ENCODE measurements at places on chromosomes 2 and 18.

DNA sequence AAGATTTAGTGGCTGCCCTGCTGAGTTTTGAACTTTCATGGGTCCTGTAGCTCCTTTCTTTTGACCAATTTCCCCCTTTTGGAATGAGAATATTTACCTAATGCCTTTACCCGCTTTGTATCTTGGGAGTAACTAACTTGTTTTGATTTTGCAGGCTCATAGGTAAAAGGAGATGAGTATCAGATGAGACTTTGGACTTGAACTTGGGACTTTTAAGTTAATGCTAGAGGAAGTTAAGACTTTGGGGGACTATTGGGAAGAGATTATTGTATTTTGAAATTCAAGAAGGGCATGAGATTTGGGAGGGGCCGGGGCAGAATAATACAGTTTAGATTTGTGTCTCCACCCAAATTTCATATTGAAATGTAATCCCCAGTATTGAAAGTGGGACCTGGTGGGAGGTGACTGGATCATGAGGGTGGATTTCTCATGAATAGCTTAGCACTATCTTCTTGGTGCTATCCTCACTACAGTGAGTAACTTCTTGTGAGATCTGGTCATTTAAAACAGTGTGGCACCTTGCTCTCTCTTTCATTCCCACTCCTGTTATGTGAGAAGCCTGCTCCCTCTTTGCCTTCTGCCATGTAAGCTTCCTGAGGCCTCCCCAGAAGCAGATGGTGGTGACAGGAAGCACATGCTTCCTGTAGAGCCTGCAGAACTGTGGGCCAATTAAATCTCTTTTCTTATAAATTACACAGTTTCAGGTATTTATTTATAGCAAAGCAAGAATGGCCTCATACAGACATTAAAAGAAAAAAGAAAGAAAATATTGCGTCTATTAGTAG is 6.1 kb downstream of the ADI1 start:
- no peak for DNase-seq

DNA sequence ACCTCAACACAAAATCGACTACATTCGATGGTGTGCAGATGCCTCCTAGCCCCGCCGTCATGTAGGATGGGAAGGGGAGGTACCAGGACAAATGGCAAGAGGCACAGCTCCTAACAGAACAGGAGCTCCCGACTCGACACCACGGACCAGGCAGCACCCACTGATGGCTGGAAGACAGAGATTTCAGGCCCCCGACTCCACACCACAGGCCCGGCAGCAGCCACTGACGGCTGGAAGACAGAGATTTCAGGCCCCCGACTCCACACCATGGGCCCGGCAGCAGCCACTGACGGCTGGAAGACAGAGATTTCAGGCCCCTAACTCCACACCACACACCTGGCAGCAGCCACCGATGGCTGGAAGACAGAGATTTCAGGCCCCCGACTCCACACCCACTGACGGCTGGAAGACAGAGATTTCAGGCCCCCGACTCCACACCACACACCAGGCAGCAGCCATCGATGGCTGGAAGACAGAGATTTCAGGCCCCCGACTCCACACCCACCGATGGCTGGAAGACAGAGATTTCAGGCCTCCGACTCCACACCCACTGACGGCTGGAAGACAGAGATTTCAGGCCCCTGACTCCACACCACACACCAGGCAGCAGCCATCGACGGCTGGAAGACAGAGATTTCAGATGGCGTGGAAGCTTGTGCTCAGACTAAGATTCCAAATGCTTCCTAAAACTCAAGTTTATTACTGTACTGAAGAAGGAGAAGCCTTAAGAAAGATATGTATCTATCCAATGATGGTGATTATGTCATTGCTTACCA is 135.5 kb downstream of the EIPR1 start:
- DNase-seq: no peak

DNA sequence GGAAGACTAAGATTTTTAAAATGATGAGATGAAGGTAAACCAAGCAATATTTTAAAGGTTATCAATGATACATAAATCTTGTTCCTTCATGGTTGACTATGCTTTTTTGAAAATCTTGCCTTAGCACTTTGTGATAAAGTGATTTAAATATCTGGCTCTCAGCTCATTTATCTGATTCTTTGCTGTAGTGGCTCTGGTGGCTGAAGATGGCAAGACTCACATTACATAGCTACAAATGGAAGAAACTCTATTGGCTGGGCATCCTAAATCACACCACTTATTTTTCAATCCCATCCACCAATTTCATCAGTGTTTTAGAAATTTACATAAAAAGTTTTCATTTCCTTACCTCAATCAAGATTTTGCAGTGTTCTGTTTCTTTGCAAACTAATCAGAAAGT is 16.6 kb upstream of the APCDD1 start:
- DNase-seq: no peak

GRCh38 chr2:199163613-199164458 is 293.9 kb downstream of the SATB2 start:
- no peak for DNase-seq

DNA sequence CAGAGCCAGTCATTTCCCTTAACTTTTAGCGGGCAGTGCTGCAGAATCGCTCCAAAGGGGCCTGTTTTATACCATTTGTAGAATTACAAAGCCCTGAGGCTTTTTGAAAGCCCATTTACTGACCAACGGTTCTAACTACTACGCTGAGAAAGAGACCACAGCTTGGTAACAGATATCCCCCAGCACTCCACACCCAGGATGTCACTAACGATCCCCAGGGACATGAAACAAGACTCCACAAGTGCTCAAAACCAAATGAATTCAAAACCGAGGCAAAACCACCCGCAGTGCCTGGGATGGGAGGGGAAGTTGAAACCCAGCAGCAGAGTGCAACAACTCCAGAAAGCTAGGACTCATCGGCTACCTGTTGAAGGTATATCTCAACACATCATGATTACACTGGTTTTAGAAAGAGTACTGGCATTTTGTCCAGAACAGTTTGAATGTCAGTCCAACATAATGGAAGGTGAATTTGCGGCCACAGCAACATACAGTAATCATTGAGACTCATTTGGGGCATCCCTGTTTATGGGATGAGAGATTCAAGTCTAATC is 33.6 kb upstream of the LRP2 start:
- DNase-seq: no peak

- DNase-seq: no peak
Measured at GRCh38 chr2:217260441-217261115, 400.7 kb upstream of the TNP1 start.

DNA sequence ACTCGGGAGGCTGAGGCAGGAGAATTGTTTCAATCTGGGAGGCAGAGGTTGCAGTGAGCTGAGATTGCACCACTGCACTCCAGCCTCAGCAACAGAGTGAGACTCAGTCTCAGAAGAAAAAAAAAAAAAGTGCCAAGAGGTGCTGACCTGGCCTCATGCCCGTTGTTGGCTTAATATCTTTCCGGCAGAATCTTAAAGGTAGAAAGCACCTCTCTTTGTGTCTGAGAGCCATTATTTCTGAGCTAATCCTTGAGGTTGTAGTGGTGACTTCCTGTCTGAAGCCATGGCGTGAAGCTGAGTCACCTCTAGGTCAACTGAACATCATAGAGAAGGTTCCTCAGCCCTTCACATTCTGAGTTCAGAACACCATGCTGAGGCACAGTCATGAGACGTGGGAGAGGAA is 60.4 kb downstream of the WDSUB1 start:
- DNase-seq: peak; percentile 36

- DNase-seq: no peak
Measured at GRCh38 chr2:129862668-129863067, 116.8 kb upstream of the RAB6C start.

- no peak for DNase-seq
Measured at GRCh38 chr18:57929922-57930321, 114.1 kb upstream of the NEDD4L start.

GRCh38 chr2:5353565-5353964 is 338.6 kb upstream of the SOX11 start:
- DNase-seq: no peak

DNA sequence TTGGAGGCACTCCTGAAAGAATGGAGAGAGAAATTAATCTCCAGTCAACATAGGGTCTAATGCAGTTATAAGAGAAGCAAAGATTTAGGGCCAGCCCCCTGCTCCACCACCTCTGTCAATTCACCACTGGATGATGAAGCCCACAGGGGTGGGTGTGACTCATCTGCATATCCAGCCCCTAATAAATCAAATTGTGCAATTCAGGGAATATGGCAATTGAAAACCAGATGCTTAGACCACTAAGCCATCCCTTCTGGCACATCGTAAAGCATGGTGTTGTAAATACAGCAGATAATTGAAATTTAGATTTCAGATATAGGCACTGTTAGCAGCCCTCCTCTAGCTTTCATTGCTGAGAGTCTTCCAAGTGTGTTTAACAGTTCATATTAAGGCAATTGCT is 541.4 kb downstream of the PARD3B start:
- DNase-seq: no peak

DNA sequence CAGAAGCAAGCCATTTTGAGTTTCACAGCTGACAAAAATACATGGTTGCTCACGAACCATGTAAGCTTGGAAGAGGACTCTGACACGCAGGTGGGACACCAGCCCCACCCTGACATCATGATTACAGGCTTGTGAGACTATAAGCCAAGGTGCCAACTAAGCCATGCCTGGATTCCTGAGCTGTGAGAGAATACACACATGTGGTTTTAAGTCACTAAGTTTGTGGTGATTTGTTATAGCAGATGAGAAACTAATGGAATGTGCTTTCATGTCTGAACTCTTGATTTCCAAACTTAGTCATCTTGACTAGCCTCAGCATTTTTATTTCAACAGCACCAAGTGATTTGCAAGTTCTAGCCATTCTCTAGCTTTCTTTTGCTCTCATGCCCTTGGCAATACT is 676.1 kb upstream of the CELF4 start:
- DNase-seq: no peak

- DNase-seq: no peak
Measured at GRCh38 chr2:16183345-16183744, 243.0 kb downstream of the MYCN start.

DNA sequence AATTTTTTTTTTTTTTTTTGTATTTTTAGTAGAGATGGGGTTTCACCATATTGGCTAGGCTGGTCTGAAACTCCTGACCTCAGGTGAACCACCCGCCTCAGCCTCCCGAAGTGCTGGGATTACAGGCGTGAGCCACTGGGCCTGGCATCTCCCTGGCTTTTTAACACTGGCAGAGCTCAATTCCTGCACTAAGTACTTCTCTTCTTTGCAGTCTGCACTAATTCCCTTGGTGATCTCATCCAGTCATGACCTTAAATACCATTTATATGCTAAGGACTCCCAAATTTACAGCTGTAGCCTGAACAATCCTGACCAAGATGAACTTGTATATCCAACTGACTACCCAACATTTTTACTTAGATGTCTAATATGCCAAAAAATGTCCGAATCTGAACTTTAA is 10.2 kb downstream of the PREPL start:
- DNase-seq: no peak

DNA sequence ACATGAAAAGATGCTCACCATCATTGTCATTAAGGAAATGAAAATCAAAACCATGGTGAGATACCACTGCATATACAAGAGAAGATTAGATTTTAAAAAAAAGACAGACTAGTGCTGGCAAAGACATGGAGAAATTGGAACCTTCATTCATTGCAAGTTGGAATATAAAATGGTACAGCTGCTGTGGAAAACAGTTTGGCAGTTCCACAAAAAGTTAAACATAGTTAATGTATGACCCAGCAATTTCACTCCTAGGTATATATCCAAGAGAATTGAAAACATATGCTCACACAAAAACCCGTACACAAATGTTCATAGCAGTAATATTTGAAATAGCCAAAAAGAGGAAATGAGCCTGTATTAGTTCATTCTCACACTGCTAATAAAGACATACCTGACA is 33.7 kb upstream of the MBOAT2 start:
- no peak for DNase-seq

- DNase-seq: no peak
Measured at GRCh38 chr2:151634736-151635467, 99.4 kb downstream of the NEB start.

Data from CD4-positive, alpha-beta T cell treated with Interleukin-1 beta for 1 hour (primary cell).